ENCODE measurements at places on chromosomes 16 and 17. TPM values are rescaled to one million over a fixed set of nuclear protein-coding genes. Genes with fewer than 3 reads are reported as not detected.
A peak's percentile ranks its signal among the peaks of the same experiment; 100 is the strongest.

DNA sequence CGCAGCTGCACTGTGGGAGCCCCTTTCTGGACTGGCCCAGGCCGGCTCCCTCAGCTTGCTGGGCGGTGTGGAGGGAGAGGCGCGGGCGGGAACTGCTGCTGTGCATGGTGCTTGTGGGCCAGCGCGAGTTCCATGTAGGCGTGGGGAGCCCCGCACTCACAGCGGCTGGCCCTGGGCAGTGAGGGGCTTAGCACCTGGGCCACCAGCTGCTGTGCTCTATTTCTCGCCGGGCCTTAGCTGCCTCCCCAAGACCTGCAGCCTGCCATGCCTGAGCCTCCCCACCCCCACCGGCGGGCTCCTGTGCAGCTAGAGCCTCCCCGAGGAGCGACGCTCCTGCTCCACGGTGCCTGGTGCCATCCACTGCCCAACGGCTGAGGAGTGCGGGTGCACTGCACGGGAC, 1.7 kb downstream of the MTHFSD start:
- peaks cover 21% of the 10 kb centered on the region for H3K36me3 ChIP-seq
- peaks cover 28% of the 10 kb centered on the region for H3K4me1 ChIP-seq
- H3K27ac ChIP-seq = no peak overlapping the region
- H3K4me3 ChIP-seq = no peak overlapping the region
- no peak for DNase-seq

The GGT6 gene
- total RNA-seq = not detected

DNA sequence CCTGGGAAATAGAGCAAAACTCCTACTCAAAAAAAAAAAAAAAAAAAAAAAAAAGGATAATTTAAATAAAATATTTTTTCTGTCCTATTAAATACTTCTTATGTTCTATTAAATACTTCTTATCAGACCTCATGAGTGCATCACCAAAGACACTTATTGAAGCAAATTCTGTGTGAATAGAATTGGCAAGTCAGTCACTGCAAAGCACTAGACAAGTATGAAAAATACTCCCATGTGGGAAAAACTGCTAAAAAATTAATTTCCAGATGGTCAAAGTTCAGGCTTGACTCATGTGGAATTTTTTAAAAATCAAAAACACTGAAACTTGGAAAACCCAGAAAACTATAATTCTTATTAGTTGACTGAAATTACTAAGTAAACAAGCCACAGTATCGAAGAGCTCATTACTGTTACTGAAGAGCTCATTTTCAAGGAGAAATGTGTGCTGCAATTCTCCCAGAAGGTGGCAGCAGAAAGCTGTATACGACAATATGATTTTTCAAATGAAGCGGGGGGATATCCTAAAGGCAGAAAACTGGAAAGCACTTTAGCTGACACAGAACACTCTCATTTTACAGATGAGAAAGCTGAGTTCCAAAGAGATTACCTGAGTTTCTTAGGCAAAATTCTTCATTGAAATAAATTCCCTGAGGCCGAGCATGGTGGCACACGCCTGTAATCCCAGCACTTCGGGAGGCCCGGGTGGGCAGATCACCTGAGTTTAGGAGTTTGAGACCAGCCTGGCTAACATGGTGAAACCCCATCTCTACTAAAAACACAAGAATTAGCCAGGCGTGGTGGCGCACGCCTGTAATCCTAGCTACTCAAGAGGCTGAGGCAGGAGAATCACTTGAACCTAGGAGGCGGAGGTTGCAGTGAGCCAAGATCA, 15.9 kb upstream of the FBXO47 start:
- H3K27ac ChIP-seq = peak overlapping the region; percentile 70
- no peaks in the 10 kb centered on the region for H3K4me1 ChIP-seq
- no peaks in the 10 kb centered on the region for H3K27me3 ChIP-seq
- no peaks in the 10 kb centered on the region for H3K36me3 ChIP-seq
- no peak for DNase-seq

The TBC1D3E gene
- not detected for total RNA-seq

DNA sequence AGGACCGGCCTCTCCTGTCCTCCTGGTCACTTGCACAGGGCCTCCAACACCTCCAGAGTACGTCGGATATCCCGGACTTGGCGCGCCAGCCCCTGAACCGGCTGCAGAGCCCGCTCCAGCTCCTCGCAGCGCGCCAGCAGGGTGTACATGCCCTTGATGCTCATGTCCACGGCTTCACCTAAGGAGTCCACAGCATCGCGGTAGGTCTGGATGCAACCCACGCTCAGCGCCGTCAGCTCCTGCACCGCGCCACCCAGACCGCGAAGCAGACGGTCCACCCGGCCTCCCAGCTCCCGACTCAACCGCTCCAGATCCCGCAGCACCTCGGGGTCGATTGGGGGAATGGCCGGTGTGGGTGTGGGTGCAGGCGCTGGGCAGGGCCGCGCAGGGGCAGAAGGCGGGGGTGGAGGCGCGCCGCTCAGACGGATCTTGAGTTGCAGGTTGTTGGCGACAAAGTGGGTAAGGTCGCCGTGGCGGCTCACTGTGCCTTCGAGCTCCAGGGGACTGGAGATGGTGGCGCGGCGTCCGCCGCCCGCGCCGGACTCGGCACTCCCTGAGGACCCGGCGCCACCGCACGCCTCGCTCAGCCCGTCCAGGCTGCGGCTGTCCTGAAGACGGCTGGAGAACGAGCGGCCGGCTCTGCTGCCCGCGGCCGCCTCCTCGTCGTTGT, 804 bp downstream of the BORCS6 start:
- H3K27ac ChIP-seq = peak overlapping the region; percentile 95
- no peaks in the 10 kb centered on the region for H3K27me3 ChIP-seq
- no peaks in the 10 kb centered on the region for H3K36me3 ChIP-seq
- peaks cover 57% of the 10 kb centered on the region for H3K4me1 ChIP-seq
- peak; percentile 34 for DNase-seq
- H3K4me3 ChIP-seq = peak overlapping the region; percentile 83

DNA sequence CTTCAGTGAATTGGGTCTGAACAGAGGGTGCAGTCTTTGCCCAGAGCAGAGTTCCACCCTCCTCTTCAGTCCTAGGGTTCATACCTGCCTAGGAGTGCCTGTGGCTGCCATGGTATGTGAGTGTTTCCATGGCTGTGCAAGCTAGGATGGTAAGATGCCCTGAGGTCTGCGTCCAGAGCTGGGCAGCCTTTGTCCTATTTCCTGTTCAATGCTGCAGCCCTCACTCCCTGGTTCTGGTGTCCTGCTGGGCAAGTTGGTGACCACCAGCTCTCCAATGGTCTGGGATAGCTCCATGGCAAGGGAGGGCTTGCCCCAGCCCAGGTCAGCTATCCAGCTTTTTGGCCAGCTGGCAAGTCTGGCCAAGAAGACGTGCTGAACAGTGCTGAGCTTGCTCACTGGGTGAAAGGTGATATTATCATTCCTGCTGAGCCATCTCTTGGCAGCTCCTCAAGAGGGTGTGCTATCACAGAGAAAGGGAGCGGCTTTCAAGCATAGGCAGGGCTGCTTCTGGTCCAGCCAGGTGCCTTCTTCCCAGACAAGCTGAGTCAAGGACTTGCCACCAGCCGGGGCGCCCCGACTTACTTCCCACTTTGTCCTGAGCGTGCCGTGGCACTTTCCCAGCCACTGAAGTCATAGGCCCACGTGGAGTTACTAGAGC, 13.0 kb upstream of the NFATC3 start:
- no peak overlapping the region for H3K4me3 ChIP-seq
- no peak overlapping the region for H3K27ac ChIP-seq
- H3K4me1 ChIP-seq = peaks cover 32% of the 10 kb centered on the region

GRCh38 chr16:63183743-63184142, 1147.5 kb upstream of the CDH8 start:
- no peak overlapping the region for H3K27ac ChIP-seq
- no peaks in the 10 kb centered on the region for H3K36me3 ChIP-seq
- no peaks in the 10 kb centered on the region for H3K27me3 ChIP-seq
- no peak for DNase-seq
- no peaks in the 10 kb centered on the region for H3K4me1 ChIP-seq

- H3K4me1 ChIP-seq = peaks cover 10% of the 10 kb centered on the region
- no peaks in the 10 kb centered on the region for H3K27me3 ChIP-seq
- DNase-seq = no peak
- H3K4me3 ChIP-seq = no peak overlapping the region
These were observed 24.2 kb downstream of the IGSF6 start for GRCh38 chr16:21628121-21628726.

DNA sequence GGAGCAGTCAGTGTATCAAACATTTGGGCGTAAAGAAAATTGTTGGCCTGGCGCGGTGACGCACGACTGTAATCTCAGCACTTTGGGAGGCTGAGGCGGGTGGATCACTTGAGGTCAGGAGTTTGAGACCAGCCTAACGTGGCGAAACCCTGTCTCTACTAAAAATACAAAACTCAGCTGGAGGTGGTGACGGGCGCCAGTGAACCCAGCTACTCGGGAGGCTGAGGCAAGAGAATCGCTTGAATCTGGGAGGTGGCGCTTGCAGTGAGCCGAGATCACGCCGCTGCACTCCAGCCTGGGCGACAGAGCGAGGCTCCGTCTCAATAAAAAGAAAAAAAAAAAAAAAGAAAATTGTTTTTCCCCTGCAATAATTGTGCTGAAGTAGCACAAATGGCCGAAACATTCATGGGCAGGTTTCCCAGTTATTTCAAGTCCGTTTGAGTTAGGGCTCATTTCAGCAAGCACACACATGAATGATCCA, 1.4 kb downstream of the GCSH start:
- no peak overlapping the region for H3K27ac ChIP-seq
- H3K4me3 ChIP-seq = peak overlapping the region; percentile 97
- no peak for DNase-seq
- H3K27me3 ChIP-seq = no peaks in the 10 kb centered on the region
- no peaks in the 10 kb centered on the region for H3K36me3 ChIP-seq

The GJC1 gene
- total RNA-seq = 18.8 TPM

GRCh38 chr16:67432506-67432890, 1.6 kb downstream of the HSD11B2 start:
- no peak for DNase-seq
- peaks cover 7% of the 10 kb centered on the region for H3K36me3 ChIP-seq
- peak overlapping the region; percentile 62 for H3K27ac ChIP-seq
- peaks cover 43% of the 10 kb centered on the region for H3K4me1 ChIP-seq

GRCh38 chr17:2364763-2365116, 27.4 kb downstream of the SGSM2 start:
- H3K27me3 ChIP-seq = no peaks in the 10 kb centered on the region
- H3K36me3 ChIP-seq = peaks cover 26% of the 10 kb centered on the region
- DNase-seq = no peak
- no peak overlapping the region for H3K4me3 ChIP-seq
- peaks cover 63% of the 10 kb centered on the region for H3K4me1 ChIP-seq

The CLDN7 gene
- total RNA-seq = 1.6 TPM

DNA sequence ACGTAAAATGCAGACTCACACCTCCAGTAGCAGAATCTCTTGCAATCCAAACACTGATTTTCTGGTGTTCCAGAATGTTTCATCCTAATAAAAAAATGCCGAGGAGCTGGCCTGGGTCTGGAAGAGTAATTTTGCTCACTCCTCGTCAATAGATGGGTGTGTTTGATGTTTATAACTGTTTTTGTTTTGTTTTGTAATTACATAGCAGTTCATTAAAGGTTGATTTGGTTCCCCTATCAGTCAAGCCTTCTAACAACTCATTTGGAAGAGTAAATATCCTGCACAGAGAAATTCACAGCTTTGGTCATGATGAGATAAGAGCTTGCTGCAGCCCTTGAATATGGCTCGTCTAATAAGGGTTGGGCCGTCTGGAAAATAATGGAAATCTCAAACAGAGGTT, 36.8 kb upstream of the ELAC2 start:
- no peak overlapping the region for H3K4me3 ChIP-seq
- no peak overlapping the region for H3K27ac ChIP-seq
- H3K36me3 ChIP-seq = no peaks in the 10 kb centered on the region
- DNase-seq = no peak
- peaks cover 46% of the 10 kb centered on the region for H3K27me3 ChIP-seq

All from left ventricle myocardium inferior (tissue), 1 donor.